ENCODE measurements at places on chromosomes 11 and 22. TPM values are rescaled to one million over a fixed set of nuclear protein-coding genes. Genes with fewer than 3 reads are reported as not detected.

DNA sequence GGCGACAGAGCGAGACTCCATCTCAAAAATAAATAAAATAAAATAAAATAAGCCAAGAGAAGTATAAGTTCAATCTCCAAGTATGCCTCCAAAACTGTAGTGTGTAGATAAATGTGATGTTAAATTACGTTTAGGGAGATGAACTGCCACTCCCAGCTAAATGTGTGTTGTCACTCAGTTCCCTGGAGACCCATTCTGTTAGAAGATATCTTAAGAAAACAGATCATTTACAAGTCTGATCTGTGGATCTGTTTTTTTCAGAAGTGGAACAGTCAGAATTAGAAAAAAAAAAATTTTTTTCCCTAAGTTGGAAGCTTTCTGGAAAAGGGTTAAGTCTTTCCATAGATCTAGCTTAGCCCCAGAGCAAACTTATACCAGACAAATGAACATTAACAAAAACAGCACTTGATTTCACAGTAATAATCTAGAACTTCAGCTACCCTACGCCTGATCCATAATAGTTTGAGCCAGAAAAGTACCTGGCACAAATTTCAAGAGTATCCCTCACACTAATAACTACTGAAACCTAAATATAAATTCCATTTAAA is 18.2 kb downstream of the CELF1 start:
- no peak overlapping the region for H3K4me3 ChIP-seq

DNA sequence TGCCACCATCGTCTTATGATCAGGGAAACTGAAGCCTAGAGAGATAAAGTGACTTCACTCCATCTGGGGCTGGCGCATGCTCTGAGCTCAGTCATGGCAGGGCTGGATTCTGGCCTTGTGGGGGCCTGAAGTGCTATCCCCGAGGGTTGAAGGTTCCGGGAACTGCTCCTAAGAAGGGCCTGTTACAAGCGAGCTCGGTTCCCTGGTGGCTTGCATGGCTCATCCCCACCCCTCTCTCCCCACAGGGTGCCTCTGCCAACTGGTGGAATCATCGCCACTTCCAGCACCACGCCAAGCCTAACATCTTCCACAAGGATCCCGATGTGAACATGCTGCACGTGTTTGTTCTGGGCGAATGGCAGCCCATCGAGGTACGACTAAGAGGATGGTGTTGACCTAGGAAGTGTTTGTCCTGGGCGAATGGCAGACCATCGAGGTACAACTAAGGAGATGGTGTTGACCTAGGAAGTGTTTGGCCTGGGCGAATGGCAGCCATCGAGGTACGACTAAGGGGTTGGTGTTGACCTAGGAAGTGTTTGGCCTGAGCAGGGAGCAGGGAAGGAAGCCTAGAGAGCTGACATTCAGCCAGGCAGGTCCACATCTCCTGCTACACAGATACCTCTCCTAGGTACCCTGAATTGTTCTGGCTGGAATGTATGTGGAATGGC is 19.9 kb downstream of the FADS2 start:
- no peak overlapping the region for H3K4me3 ChIP-seq
- H3K4me1 ChIP-seq: peaks cover 15% of the 10 kb centered on the region
- no peaks in the 10 kb centered on the region for H3K27me3 ChIP-seq
- DNase-seq: no peak

DNA sequence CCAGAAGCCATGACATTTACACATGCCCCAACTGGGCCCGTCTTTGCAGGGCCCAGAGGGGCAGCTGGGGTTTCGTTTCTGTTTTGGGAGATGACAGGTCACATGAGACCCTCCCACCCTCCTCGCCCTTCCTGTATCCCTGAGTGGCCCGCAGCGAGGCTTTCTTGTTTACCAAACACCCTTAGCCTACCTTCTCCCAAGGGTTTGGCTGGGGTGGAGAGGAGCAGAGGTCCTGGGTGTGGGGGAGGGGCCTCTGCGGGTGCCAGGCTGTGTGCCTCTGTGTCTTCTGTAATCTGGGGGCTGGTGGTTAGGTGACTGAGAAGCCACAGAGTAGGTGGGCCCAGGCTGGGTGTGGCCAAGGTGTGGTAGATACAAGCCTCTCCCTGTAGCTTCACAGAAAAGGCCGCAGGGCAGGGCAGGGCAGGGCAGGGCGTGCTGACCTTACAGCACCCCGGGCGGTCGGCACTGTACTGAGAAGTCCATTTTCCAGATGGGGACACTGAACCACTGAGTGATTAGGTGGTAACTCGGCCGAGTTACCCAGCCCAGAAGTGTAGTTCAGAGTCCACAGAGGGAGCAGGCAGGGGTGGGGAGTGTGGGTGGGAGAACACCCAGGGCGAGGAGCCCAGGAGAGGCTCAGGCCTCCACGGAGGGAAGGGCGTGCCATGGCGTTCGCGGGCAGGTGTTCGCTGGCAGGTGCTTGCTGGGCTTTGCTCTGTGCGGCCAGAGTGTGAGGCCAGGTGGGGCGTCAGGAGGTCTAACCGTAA is 8.7 kb downstream of the PRR5 start:
- DNase-seq: no peak
- no peaks in the 10 kb centered on the region for H3K27me3 ChIP-seq
- no peak overlapping the region for H3K27ac ChIP-seq

DNA sequence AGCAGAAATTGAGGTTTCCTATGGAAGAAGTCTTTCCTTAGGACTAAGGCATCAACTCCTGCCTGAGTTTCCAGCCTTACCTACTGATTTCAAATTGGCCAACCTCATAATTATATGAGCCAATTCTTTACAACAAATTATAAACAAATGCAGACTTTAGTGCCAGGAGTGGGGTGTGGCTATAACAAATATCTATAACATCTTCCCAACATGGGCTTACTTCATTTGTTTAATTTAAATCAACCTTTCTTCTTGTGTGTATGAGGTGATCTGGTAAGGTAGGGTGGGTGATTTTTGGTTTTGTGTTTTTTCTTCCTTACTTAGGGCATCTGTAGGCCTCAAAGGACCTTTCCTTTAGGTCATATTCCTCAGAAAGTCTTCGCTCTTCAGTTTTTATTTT is 354.9 kb downstream of the SHANK2 start:
- DNase-seq: no peak

DNA sequence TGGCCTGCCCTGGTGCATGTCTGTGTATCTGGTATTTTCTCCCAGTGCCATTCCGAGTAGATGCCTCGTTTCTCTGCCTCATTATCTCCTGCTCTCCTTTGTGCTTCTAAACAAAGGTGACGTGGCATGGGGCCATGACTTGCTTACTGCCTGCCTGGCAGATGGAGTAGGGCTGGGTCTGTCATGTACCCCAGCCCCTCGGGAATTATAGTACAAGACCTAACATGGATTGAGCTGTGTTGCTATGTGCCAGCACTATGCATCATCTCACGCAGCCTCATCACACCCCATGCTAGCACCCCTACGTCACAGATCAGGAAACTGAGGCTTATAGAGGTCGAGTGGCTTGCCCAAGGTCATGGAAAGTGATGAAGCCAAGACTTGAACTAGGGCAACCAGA is 88.1 kb downstream of the GALNT18 start:
- no peak overlapping the region for H3K27ac ChIP-seq
- H3K27me3 ChIP-seq: no peaks in the 10 kb centered on the region
- no peaks in the 10 kb centered on the region for H3K36me3 ChIP-seq
- no peak overlapping the region for H3K4me3 ChIP-seq
- H3K4me1 ChIP-seq: peaks cover 11% of the 10 kb centered on the region

- no peaks in the 10 kb centered on the region for H3K27me3 ChIP-seq
- H3K27ac ChIP-seq: peak overlapping the region; percentile 92
Observed at GRCh38 chr11:70104961-70105360, 26.8 kb downstream of the ANO1 start.

DNA sequence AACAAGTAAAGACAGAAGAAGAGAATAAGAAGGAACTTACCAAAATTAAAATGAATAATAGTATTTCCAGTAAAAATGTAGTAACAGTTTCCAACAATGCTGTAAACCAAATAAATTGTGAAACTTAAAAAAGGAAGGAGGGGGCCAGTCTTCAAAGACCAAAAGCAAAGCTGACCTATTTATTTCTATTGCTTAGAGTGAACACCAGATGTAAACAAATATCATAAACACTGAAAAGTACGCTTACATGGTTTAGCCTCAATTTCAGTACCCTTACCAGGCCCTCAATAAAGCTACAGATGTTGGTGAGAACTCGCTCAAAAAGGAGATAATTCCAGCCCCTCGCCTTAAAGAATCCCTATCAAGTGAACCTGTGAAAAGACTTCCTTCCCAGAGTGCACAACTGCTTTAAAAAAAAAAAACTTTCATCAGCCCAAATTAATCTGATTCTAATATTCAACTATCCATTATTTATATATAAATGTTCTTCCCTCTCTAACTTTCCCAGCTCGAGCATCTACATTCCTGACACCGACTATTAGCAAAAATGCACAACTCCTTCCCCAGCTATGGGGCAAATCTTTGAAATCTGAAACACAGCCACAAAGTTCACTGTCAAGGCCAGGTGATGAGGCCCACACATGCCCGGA is 2.4 kb downstream of the PHF21A start:
- H3K27ac ChIP-seq: peak overlapping the region; percentile 95
- peaks cover 26% of the 10 kb centered on the region for H3K4me1 ChIP-seq
- no peaks in the 10 kb centered on the region for H3K27me3 ChIP-seq
- H3K36me3 ChIP-seq: no peaks in the 10 kb centered on the region
- peak overlapping the region; percentile 95 for H3K4me3 ChIP-seq
- DNase-seq: no peak

DNA sequence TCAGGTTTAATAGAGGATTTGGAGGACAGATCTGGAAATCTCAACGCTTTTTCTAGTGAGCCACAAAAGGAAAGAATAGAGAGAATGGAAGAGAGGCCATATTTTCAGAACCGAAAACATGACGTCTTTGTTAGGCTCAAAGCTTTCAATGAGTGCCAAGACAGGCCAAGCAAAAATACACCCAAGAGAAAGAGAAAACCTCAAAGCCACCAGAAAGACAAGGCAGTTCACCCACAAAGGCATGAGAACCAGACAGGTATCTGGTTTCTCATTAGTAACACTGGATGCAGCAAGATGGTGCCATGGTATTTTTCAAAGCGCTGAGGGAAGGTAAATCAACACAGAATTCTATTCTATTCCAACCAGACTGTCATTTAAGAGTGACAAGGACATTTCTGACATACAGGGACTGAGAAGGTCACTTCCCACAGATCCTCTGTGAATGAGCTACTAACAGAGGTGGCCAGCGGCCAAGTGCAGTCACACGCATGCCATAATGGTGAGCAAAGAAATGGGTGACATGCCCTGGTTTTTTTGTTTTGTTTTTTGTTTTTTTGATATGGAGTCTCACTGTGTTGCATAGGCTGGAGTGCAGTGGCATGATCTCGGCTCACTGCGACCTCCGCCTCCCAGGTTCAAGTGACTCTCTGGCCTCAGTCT is 41.9 kb downstream of the TOLLIP start:
- no peak for DNase-seq
- no peak overlapping the region for H3K27ac ChIP-seq
- H3K27me3 ChIP-seq: no peaks in the 10 kb centered on the region
- H3K36me3 ChIP-seq: peaks cover 7% of the 10 kb centered on the region
- no peak overlapping the region for H3K4me3 ChIP-seq
- peaks cover 5% of the 10 kb centered on the region for H3K4me1 ChIP-seq

DNA sequence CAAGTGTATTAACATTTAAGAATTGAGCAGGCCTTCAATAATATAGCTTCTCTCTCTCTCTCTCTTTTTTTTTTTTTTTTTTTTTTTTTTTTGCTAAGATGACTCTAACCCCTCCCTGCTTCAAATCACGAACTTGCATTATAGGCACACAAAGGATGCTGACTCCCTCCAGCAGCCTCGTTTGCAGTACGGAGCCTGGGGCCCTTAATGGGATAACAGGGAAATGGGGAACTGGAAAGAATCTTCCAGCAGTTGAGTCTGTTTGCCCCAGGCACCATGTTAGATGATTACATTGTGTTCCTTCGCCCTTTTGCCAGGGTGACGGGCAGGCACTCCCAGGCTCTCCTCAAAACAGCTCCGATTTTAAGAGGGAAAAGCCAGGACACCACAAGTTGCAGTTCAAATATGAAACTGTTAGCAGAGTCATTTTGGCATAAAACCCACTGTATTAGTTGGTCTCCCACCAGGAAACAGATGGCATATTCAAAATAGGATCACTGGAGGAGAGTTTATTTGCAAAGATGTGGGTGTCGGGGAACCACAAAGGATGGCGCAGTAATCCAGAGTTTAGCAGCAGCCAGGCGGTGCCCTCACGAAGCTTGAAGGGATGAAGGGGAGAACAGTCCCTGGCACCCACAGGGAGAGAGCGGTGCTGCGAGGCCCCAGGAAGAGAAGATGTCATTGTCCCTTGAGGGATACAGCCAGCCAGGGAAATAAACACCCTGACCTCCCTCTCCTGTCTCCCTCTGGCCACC is 26.5 kb upstream of the TREH start:
- H3K27ac ChIP-seq: no peak overlapping the region
- H3K27me3 ChIP-seq: no peaks in the 10 kb centered on the region
- no peak overlapping the region for H3K4me3 ChIP-seq
- H3K36me3 ChIP-seq: no peaks in the 10 kb centered on the region
- DNase-seq: no peak

The LRRC4C gene
- total RNA-seq: not detected

The RAB3IL1 gene
- 23.2 TPM for total RNA-seq

The SAAL1 gene
- 29.1 TPM for total RNA-seq

The VEGFB gene
- total RNA-seq: 188 TPM

The NCAM1 gene
- 3.3 TPM for total RNA-seq

The ART1 gene
- total RNA-seq: 5.6 TPM
